Cerebellum (tissue), 4 donors: ENCODE measurements at places on chromosomes 6 and 20. TPM values are rescaled to one million over a fixed set of nuclear protein-coding genes. Genes with fewer than 3 reads are reported as not detected.

Gene PRL
- total RNA-seq: 0.54 TPM

Gene NR2E1
- not detected for total RNA-seq

Gene MCCD1
- total RNA-seq: not detected

Gene LAMA4
- total RNA-seq: 65.4 TPM

Gene ATP6V1G2
- 48.2 TPM for total RNA-seq

Gene COL19A1
- total RNA-seq: 0.45 TPM

Gene GTSF1L
- total RNA-seq: not detected

Gene XKR7
- 20.0 TPM for total RNA-seq

Gene MEI4
- 0.73 TPM for total RNA-seq

Gene KCNK5
- 0.27 TPM for total RNA-seq

Gene KCNK16
- not detected for total RNA-seq

Gene SLC35D3
- total RNA-seq: 0.36 TPM

Gene RRBP1
- 13.7 TPM for total RNA-seq

Gene RAD21L1
- total RNA-seq: not detected

Gene MAS1
- total RNA-seq: 0.09 TPM
